CD4-positive, alpha-beta T cell treated with Interleukin-4 for 1 hour (primary cell): ENCODE measurements at places on chromosomes 4 and X.

DNA sequence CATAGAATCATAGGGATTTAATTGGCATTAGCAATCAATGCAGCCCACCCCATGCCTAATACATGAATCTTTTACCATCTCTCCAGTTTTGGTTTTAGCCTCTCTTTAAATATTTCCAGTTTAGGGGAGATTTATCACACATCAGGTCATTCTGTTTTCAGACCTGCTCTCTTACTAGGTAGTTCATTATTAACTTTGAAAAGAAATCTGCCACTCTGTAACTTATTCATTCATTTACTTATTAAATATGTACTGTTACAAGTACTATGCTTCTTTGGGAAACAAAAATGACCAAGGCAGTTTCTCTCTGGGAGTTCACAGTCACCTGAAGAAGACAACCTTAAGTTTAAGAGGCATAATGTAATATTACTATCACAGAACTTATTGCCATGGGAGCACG, 62.1 kb downstream of the USO1 start:
- no peak for DNase-seq

- peak; percentile 27 for DNase-seq
Observed at GRCh38 chrX:25020905-25021449, 5.2 kb upstream of the ARX start.

DNA sequence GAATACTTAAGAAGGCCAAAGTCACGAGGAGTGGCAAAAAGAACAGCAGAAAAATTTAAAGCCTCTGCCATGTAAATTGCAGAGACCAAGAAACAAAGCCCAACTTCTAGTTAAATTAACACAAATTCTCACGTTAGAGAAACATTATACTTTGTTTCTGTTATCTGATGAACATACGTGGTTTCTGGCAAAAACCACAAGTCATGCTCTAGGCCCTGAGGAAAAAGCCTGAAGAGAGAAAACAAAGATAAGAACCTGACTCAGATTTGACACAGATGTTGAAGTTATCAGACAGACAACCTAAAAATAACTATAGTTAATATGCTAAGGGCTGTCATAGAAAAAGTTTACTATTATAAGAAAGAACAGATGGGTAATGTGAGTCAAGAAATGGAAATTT, 149.1 kb upstream of the PCDH10 start:
- no peak for DNase-seq

GRCh38 chr4:41609851-41610250, 71.9 kb downstream of the LIMCH1 start:
- DNase-seq = no peak

DNA sequence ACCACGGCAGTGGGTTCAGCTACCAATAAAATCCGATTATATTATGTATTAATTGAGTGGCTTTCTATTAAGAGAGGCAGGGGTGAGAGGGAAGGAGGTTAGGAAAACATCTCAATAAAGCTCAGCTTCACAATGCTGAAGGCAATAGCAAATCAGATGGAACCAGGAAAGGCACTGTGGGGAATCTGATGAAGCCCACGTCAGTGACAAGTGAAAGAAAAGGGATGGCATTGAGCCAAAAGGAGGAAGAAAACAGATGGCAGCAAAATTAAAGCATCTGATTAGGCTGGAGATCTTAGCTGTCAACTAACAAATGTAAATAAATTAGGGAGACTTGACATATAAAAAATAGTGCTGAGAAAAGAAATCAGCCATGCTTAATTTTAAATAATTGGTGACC, 180.9 kb downstream of the RASL11B start:
- no peak for DNase-seq

GRCh38 chr4:135185256-135185655, 983.7 kb upstream of the PABPC4L start:
- no peak for DNase-seq

- DNase-seq = no peak
Observed at GRCh38 chr4:123893011-123893981, 496.7 kb downstream of the SPRY1 start.

DNA sequence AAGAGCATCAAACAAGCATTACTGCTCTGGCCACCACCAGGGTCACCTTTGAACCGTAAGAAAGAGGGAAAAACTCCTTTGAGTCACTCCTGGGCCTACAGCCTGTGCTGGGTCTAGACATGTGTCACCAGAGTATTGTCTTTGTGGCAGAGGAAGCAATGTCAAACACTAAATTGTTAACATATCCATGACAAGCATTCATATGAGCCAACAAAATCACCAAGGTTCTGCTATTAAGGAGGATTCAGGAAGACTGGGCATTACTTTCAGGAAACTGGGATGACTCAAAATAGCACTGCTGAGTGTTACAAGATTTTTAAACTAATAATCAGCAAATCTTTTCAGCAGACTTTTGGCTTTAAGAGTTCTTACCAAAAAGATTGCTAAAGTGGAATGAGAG, 28.1 kb downstream of the LGI2 start:
- DNase-seq = no peak

DNA sequence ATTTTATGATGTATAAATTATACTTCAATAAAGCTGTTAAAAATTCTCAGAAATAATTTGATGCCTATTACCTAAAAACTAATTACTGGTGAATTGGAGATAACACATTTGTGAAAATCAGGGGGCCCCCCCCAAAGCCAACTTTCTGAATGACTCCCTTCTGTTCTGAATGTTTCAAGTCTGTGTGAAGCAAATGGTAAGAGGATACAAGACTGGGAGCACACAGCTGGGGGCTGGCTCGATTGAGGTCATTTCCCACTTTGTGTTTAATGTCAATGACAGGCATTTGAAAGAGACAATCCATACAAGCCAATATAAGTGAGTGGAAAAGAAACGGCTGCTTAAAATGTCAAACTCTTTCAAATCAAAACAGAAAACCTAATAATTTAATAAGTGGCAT, 155.8 kb downstream of the SH2D1A start:
- no peak for DNase-seq

- DNase-seq = peak; percentile 52
Observed at GRCh38 chr4:1026115-1026514, 14.7 kb downstream of the FGFRL1 start.

DNA sequence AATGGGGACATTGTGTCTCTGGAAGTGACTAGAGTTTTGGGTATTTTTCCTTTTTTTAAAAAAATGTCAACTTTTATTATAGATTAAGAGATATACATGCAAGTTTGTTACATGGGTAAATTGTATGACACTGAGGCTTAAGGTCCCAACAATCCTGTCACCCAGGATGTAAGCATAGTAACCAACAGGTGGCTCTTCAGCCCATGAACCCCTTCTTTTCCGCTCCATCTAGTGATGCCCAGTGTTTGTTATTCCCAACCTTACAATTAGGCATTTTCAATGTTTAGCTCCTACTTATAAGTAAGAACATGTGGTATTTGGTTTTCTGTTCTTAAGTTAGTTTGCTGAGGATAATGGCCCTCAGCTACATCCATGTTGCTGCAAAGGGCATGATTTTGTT, 102.7 kb downstream of the GRID2 start:
- no peak for DNase-seq

- no peak for DNase-seq
Observed at GRCh38 chrX:19907794-19908193, 20.4 kb upstream of the SH3KBP1 start.

DNA sequence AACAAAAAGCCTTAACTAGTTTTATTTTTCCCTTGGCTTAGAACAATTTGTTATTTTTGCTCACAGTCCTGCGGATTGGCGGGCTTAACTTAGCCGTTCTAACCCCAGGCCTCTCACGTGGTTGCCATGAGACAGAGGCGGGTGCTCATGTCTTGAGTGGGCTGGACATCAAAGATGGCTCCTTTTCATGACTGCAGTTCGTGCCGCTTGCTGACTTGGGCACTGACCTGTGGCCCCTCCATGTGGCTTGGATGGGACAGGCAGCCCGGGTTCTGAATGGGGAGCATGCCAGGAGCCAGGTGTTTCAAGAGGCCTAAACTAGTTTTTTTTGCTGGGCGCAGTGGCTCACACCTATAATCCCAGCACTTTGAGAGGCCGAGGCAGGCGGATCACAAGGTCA, 40.7 kb downstream of the CDS1 start:
- no peak for DNase-seq

DNA sequence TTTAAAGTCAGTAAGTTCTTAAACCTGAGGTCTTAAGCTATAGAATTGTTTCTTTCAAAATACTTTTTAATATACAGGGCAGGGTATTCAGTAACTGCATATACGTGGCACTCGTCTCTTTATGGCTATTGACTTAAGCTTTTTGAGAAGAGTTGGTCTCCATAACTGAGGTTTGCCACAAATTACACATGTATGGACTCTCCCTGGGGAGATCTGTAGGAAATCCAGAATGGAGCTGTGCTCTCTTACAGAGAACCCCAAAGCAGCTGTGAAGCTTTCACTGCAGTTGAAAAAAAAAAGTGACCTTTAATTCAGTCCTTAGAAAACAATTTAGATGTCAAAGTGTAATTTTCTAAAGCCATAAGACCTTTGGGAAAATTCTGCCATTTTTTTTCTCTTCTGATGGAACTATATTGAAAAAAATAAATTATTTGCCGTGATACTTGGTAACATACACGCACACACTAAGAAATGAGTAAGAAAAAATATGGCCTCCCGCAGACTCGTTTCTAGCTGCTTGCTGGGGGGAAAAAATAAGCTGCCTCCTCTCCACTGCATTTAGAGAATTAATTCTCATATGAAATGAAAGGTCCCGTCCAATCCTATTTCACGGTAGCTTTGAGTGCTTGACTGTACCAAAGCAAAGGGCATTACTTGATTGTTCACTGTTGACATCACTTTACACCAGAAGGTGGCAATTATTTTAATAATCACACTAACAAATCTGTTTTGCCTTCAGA, 159.4 kb upstream of the TENM3 start:
- no peak for DNase-seq

DNA sequence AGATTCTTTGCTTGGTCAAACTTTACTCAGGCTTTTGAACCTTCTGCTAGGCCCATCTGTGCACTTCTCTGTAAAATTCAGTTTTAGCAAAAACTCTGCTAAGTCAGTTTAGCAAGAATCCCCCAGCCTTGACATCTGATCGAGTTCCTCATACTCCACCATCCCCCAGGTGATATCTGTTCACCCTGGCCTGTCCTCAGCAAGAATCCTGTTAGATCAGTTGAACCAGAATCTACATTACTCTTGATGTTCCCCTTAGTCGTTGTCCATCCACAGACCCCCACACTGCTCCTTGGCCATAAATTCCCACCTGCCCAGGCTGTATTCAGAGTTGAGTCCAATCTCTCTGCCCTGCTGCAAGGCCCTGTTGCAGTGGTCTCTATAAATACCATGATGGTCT, 162.6 kb downstream of the ZNF674 start:
- DNase-seq = no peak

GRCh38 chr4:76458297-76458696, 23.3 kb downstream of the SHROOM3 start:
- no peak for DNase-seq

DNA sequence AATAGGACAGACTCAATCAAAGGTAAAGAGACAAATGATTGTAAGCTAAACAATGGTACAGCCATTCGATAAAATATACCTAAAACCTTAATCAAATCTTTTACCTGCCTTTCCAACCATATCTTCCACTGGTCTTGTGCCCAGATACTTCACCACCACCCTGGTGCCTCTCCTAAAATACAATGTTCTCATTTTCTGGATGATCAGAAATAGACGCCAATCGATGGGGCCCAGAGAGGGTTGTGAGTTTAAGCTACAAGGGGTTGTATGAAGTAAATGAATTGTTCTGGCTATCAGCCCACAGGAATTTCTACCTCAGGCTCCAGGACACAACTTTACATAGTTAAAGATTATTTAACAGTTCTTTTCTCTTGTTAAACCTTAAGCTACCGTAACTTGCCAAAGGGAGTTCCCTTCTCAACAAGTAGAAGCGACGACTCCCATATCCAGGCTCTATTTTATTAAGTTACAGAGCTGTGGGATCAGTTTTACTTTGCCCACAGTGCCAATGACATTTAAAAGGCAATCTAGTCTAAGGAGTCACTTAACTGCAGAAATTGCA, 99.1 kb downstream of the CHRNA9 start:
- DNase-seq = no peak
